Stimulated activated effector memory CD8-positive, alpha-beta T cell treated with anti-CD3 and anti-CD28 coated beads, Interleukin-12 subunit alpha, Interleukin-12 subunit beta, amount 100 ng/mL, for 72 hours (primary cell): ENCODE measurements at places on chromosomes 4 and X.

GRCh38 chrX:7586126-7586525 lies 256.8 kb upstream of the VCX start:
- no peak for DNase-seq

DNA sequence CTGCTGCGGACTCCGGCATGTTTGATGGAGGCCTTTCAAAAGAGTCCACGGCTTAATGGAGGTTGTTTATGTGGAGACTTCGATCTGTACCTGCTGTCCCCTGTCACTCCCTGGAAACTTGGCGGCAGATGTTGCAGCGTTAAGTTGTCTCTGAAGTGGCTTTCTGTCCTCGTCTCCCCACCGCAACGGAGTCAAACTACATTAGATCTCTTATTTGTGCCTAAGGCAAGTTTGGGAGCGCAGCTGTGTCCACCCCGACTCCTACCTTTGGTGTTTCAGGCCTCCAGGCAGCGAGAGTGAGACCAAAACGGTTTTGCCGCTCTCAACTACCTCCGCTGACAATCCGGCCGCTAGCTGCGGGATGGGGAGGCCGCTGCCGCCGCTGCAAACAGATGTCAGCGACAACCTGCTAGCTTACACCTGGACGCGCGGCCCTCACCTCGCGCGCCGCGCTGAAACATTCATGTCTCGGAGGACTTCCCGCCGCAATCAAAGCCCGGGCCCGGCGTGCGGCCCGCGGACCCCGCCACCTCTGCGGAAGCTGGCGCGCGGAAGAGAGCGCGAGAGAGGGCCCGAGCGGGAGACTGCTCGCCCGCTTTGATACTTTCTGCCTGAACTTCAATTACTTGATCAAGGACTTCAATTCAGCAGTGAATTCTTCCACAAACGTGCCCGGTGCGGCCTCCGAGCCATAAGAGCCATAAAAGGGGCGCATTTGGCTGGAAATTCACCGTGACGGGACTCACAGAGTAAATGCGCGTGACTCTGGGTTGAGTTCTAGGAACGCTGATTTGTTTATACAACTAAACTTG lies 108.4 kb downstream of the ANTXR2 start:
- DNase-seq, result no peak

DNA sequence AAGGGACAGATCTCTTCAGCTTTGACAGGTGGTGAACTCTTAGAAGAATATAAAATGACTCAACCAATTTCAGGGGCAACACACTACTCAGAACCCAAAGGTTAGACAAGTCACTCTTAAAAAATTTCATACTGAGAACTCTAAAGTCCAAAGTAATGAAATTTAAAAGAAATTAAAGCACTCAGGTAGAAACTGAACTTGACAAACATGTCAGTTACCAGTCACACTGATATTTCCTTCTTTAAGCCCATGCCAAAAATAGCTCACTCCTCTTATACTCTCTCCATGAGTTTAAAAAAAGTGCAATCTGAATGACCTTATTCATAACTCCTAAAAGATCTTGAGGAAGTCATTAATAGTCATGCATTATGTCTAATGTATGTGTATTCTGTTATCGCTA lies 40.3 kb downstream of the AMMECR1 start:
- no peak for DNase-seq

- no peak for DNase-seq
Observed at GRCh38 chr4:87574996-87575395, 33.3 kb upstream of the DSPP start.

GRCh38 chrX:55742649-55743048 lies 25.1 kb downstream of the RRAGB start:
- no peak for DNase-seq

DNA sequence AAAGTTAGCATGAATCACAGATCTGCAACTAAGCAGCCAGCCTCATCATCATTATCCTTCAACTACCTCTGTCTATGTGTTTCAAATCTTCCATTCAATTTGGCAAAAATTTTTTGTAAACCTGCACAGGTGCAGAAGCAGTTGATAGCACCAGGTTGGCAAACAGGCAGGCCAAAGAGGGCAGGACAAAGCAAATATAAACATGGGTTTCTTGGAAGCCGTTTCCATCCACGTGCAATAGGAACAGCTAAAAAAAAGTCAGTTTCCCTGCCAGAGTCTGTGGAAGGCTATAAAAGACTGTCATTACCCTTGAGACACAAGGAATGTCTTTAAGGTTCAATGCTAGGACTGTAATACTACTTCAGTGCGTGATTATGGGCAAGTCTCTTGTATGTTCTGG lies 253.2 kb downstream of the PDHA2 start:
- no peak for DNase-seq

DNA sequence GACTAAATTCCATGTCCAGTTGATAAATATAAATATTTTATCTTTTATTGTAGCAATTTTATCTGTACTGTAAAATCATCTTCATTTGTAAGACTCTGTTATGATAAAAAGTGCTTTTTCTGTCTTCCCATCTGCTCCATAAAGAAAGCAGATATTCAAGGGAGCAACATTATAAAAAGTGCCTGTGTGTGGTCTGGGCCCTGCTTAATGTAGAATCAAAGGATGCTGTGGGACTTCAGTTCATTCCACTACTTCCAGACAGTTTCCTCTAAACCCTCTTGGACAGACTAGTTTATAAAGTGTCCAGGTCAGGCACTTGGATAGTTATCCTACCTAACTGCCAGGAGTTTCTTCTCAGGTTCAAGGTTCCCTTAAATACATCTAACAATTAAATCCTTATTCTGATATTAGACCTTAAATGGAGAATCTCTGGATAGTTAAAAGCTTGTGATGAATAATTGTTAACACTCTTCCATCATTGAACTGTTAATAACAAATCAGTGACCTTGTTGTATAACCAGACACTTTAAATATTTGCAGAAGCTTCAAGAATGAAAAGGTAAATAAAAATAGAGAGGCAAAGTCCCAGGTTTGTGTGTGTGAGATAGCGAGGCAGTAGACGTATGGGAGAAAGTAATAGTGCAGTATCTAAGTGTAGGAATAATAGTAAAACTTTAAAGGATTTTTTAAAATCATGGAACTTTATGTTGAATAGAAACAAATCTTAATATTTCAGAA lies 237.5 kb upstream of the CTSO start:
- DNase-seq, result no peak

DNA sequence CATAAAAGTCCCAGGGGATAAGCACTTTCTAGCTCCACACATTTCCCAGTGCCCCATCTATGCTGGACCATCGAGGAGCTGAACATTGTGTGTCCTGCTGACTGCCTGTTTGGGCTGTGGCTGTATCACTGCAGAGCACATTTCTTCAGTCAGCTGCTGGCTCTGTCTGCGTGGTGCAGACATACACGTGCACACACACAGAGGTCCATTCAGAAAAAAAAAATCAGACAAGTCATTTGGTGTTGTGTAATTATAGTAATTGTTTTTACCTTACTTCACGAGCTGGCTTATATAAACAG lies 1.1 kb upstream of the PDLIM3 start:
- no peak for DNase-seq

- no peak for DNase-seq
Observed at GRCh38 chrX:104193485-104193884, 27.2 kb downstream of the FAM199X start.

DNA sequence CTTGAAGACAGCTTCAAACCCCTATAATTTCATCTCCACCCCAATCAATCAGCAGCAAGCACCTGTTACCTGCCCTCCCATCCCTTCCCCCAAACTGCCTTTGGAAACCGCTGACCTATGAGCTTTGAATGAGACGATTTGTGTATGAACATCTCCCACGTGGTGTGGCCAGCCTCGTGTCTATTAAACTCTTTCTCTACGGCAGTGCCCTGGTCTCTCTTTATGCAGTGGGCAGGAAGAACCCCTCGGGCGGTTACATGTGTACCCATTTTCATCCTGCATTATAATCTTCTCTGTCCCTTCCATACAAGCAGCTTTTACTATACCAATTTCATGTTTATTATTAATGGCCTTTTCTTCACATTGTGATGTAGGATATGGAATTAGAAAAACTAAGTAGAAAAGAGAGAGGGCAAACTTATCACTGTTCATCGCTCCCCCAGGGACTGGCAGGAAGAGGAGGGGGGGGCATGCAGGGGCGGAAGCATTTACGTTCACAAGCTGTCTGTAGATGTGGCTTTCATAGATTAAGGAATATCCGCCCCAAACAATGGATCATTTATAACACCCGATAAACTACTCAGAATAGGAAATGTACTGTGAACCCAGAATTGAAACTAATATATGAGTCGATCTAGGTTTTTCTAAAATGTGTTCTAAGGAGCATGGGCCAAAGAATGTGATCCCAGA lies 95.5 kb upstream of the ZNF518B start:
- no peak for DNase-seq

- DNase-seq, result no peak
Observed at GRCh38 chrX:97740044-97740443, 856.3 kb downstream of the RPA4 start.

GRCh38 chr4:140884431-140885058 lies 128.4 kb upstream of the TBC1D9 start:
- DNase-seq, result no peak

- DNase-seq, result no peak
Observed at GRCh38 chrX:12973561-12974304, 1.2 kb upstream of the TMSB4X start.

- no peak for DNase-seq
Observed at GRCh38 chrX:124005228-124005627, 43.7 kb downstream of the STAG2 start.

DNA sequence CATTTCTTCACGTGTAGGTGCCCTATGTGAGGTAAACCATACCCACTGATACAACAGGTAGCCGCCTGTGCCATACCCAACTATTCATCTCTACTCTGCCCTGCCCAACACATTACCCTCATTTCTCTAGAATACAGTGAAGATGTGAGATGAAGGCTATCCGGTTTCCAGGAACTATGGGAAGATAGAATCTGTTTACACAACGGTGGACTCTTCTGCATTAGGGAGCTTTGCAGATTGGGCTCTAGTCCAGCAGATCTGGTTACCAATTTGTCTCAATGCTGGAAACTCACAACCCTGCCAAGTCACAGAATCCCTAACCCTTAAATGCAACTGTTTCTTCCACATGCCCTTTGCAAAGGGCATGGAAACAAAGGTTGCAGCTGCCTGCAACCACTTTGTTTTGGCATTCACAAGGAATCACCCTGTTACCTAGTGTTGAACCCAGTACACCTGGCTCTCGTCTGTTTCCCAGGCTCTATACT lies 6.4 kb upstream of the SLAIN2 start:
- no peak for DNase-seq

DNA sequence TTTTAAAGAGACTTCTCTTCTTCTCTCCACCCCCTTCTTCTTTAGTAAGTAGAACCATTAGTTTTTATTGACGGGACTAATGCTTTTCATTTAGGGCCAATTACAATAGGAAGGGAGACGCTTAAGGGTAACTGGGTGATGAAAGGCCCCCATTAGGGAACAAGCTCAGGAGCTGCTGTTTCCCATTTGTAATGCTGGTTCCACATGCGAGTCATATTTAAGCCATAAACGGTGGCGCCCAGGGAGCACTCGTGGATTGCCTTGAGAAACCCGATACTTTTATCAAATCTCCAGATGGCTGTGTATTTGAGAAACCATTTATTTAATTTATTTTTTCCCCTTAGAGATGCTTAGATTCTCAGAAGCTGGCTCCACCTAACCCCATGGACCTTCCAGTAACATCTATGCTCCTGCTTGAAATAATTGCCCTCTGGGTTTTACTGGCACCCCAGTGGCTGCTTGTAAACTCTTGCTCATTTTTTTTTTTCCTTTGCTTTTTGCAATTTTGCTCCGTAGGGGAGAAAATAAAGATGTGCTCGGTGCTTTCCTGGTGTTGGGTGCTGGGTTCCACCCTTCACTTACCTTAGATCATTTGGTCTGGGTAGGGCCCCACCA lies 124.2 kb upstream of the MSX1 start:
- no peak for DNase-seq

- no peak for DNase-seq
Observed at GRCh38 chrX:131821945-131822622, 201.0 kb upstream of the STK26 start.

- DNase-seq, result no peak
Observed at GRCh38 chr4:20046931-20047677, 204.6 kb upstream of the SLIT2 start.

DNA sequence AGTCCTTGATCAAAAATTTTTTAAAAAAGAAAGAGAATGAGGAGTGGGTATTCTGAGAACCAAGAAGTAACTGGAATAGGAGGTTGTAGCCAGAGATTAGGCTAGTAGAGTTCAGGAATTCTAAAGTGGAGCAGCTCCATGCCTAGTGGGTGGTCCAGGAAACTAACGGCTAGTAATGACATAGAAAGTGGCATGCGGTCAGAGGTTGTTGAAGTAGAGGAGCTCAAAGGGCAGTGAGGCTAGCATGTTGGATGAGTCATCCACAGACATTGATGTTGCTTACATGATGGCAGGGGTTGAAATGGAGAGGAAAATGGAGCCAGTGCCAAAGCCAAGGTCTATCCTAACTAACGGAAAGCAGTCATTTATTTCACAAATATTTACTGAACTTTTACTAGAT lies 42.1 kb downstream of the TEX13B start:
- no peak for DNase-seq

- DNase-seq, result no peak
Observed at GRCh38 chr4:79492148-79492547, 84.1 kb upstream of the GK2 start.

GRCh38 chrX:14718403-14718802 lies 154.5 kb downstream of the FANCB start:
- DNase-seq, result no peak

GRCh38 chr4:169253904-169254303 lies 16.9 kb downstream of the SH3RF1 start:
- DNase-seq, result no peak

GRCh38 chr4:108685036-108685686 lies 34.8 kb downstream of the OSTC start:
- DNase-seq, result no peak

DNA sequence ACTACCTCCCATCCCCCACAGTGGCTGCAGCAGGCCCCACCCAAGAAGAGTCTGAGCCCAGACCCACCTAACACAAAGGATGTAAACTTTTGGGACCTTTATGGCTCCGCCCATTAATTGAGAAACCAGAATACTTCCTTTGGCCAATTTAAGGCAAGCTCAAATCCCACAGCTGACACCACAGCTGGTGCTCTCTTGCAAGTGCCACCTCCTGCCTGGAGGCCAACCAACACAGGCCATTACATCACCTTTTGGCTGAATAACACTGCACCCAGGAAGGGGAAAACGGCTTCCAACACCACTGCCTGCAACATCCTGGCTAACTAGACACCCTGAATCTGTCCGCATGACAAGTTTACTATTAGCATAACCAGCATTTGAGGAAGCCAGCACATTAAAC lies 248.8 kb downstream of the PRDM5 start:
- no peak for DNase-seq

DNA sequence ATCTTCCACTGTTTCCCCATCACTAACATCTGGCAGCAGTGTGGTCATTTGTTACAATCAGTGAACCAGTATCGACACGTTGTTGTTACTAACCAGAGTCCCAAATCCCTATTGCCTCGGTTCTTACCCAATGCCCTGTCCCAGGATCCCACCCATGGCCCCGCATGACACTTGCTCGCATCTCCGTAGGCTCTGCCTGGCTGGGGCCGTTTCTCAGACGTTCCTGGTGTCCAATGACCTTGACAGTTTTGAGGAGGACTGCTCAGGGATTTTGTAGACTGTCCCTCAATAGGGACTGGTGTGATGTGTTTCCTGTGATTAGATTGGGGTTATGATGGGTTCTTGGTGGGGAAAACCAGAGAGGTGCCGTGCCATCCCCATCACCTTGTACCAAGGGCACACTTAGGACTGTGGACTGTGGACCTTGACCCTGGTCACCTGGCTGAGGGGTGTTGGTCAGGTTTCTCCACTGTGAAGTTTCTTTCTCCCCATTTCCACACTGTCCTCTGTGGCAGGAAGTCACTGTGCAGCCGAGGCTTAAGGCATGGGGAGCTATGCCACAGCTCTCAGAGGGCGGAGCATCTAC lies 108.4 kb downstream of the ADRA2C start:
- no peak for DNase-seq

- DNase-seq, result no peak
Observed at GRCh38 chr4:95446173-95446572, 102.6 kb downstream of the UNC5C start.
